HCT116 (cell line): ENCODE measurements at places on chromosomes 5 and 9. TPM values are rescaled to one million over a fixed set of nuclear protein-coding genes. Genes with fewer than 3 reads are reported as not detected.

Gene CDK7
- total RNA-seq: 67.0 TPM

Gene PCDHA1
- total RNA-seq: not detected

Gene ORM2
- 0.59 TPM for total RNA-seq

Gene SLC22A4
- total RNA-seq: 0.59 TPM

Gene TERT
- 6.9 TPM for total RNA-seq

Gene MZB1
- 0.81 TPM for total RNA-seq

Gene GCNT4
- 0.07 TPM for total RNA-seq

Gene LCNL1
- 0.44 TPM for total RNA-seq

Gene HARS2
- 38.8 TPM for total RNA-seq

Gene SERF1A
- total RNA-seq: 3.7 TPM

Gene PPP3R2
- total RNA-seq: not detected

Gene NRG2
- 0.91 TPM for total RNA-seq
